CD4-positive, CD25-positive, alpha-beta regulatory T cell (primary cell): ENCODE measurements at places on chromosomes 2 and 18. TPM values are rescaled to one million over a fixed set of nuclear protein-coding genes. Genes with fewer than 3 reads are reported as not detected.

- no peak for DNase-seq
Measured at GRCh38 chr2:76193089-76193488, 482.4 kb upstream of the GCFC2 start.

RUFY4 gene
- total RNA-seq: 2.1 TPM

GRCh38 chr2:112482309-112483041, 519 bp downstream of the TTL start:
- DNase-seq: no peak

EVA1A gene
- total RNA-seq: not detected

SCG2 gene
- not detected for total RNA-seq

GYPC gene
- 75.2 TPM for total RNA-seq

DNA sequence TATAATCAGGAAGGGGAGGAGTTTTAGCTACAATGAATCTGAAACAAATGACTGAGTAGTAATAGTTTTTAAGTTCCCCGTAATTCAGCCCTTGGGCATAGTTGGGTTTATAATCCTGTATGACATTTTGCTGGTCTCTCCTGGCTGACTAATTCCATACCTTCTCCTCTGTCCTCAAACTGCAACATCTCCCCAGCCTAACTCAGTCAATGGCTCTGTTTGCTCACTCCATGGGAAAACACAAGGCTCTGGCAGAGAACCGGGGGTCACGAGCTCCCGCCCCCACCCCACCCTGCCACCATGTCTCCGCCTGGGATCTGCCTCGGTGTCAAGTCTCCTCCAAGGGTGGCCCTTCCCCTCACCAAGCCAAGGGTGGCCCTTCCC, 168.6 kb downstream of the HDAC4 start:
- DNase-seq: no peak

ANTXR1 gene
- not detected for total RNA-seq

- no peak for DNase-seq
Measured at GRCh38 chr18:67475673-67476072, 40.8 kb downstream of the DSEL start.

GRCh38 chr2:29351916-29352591, 236.8 kb downstream of the CLIP4 start:
- DNase-seq: no peak

GRCh38 chr18:31490387-31490786, 7.6 kb upstream of the DSG2 start:
- no peak for DNase-seq

MAL gene
- total RNA-seq: 130 TPM
